ENCODE measurements at places on chromosomes 2 and 18. TPM values are rescaled to one million over a fixed set of nuclear protein-coding genes. Genes with fewer than 3 reads are reported as not detected.

Gene LRRTM1
- total RNA-seq: not detected

Gene PIEZO2
- total RNA-seq: 3.0 TPM

Gene ADRA2B
- 1.3 TPM for total RNA-seq

Gene ORC4
- 49.0 TPM for total RNA-seq

Gene SDC1
- total RNA-seq: 3.8 TPM

Gene SS18
- total RNA-seq: 95.5 TPM

Gene SRD5A2
- total RNA-seq: 0.48 TPM

Gene MCM6
- 15.4 TPM for total RNA-seq

Gene SIX3
- not detected for total RNA-seq

Gene ANO7
- 6.5 TPM for total RNA-seq

Gene GKN1
- not detected for total RNA-seq

Gene TTN
- 1.8 TPM for total RNA-seq

Gene CAVIN2
- 53.8 TPM for total RNA-seq

Gene RAB6C
- total RNA-seq: not detected

Gene GALNT13
- 1.5 TPM for total RNA-seq

Gene PLGLB1
- 2.4 TPM for total RNA-seq

Data from ovary (tissue), 10 donors.